ENCODE measurements at places on chromosomes 2 and 18. TPM values are rescaled to one million over a fixed set of nuclear protein-coding genes. Genes with fewer than 3 reads are reported as not detected.

Gene NTSR2
- total RNA-seq, result not detected

Gene KYNU
- 1.2 TPM for total RNA-seq

Gene PCARE
- total RNA-seq, result not detected

Gene POTEI
- not detected for total RNA-seq

Gene PMAIP1
- total RNA-seq, result not detected

Gene EVX2
- not detected for total RNA-seq

Gene HOXD4
- 25.5 TPM for total RNA-seq

Gene LTBP1
- total RNA-seq, result 15.8 TPM

Gene EFEMP1
- 34.8 TPM for total RNA-seq

Gene EML6
- 8.2 TPM for total RNA-seq

Gene MAL
- total RNA-seq, result 4.9 TPM

Gene SPEG
- total RNA-seq, result 27.6 TPM

Gene DLGAP1
- total RNA-seq, result 2.9 TPM

Gene LYPD6B
- not detected for total RNA-seq

Gene MAP2
- 6.4 TPM for total RNA-seq

Gene EMILIN2
- total RNA-seq, result 12.0 TPM

Gene FIGN
- 1.3 TPM for total RNA-seq

Gene DUSP2
- total RNA-seq, result not detected

Gene KCNJ3
- total RNA-seq, result 0.55 TPM

Gene VIT
- total RNA-seq, result 2.5 TPM

Gene SCN2A
- total RNA-seq, result 0.14 TPM

Gene MROH2A
- total RNA-seq, result not detected

Gene DYSF
- total RNA-seq, result 17.3 TPM

Gene SLC9A4
- not detected for total RNA-seq

Gene RAB6C
- 0.41 TPM for total RNA-seq

Gene ADD2
- total RNA-seq, result 1.4 TPM

Gene MLPH
- 59.7 TPM for total RNA-seq

Gene DSG4
- not detected for total RNA-seq

Gene CEBPZOS
- 7.5 TPM for total RNA-seq

Gene CD207
- not detected for total RNA-seq

Gene NOSTRIN
- 91.6 TPM for total RNA-seq

Gene ANKRD62
- 0.20 TPM for total RNA-seq

Gene LYPD6
- 12.3 TPM for total RNA-seq

Gene FBLN7
- total RNA-seq, result not detected

Gene DHX57
- 1.5 TPM for total RNA-seq

Gene EMILIN1
- total RNA-seq, result 43.3 TPM

Gene IL18R1
- 3.8 TPM for total RNA-seq

Gene SATB2
- 294 TPM for total RNA-seq

Gene EVA1A
- not detected for total RNA-seq

Gene UCN
- total RNA-seq, result not detected

Gene DAW1
- total RNA-seq, result not detected

Gene ERICH2
- total RNA-seq, result not detected

Gene UGT1A6
- total RNA-seq, result 16.1 TPM

Gene BARD1
- total RNA-seq, result 141 TPM

Gene LRRTM4
- 0.32 TPM for total RNA-seq

Gene GPR45
- not detected for total RNA-seq

Gene PROM2
- 20.2 TPM for total RNA-seq

Gene G6PC2
- not detected for total RNA-seq

Gene GPAT2
- total RNA-seq, result 1.8 TPM

Gene REG1B
- total RNA-seq, result not detected

Gene NCOA1
- total RNA-seq, result 55.3 TPM

Gene FHOD3
- total RNA-seq, result 3.5 TPM

Gene CFAP210
- total RNA-seq, result not detected

Measured in transverse colon (tissue), 4 donors.